ENCODE measurements at places on chromosomes 6 and 20.

DNA sequence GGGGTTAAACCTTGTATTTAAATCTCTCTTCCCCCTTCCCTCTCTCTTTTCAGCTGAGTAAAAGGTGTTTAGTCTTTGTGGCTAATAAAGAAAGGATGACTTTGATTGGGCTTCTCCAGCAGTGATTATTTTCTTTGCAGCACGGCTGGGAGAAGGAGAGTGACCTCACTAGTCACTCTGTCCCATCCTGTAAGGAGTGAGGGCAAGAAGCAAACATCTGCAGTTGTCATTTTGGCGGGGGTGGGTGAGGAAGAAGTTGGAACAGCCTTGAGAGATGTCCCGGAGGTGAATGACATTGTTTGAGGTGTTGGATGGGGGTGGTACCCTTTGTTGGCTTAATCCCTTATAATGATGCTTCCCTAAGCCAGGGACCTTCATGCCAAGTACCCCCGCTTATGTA is 223.6 kb downstream of the EYA2 start:
- DNase-seq, result no peak

- no peak for DNase-seq
Observed at GRCh38 chr6:45430590-45431202, 53.0 kb upstream of the SUPT3H start.

GRCh38 chr20:40470445-40471260 is 218.4 kb downstream of the MAFB start:
- DNase-seq, result peak; percentile 10

DNA sequence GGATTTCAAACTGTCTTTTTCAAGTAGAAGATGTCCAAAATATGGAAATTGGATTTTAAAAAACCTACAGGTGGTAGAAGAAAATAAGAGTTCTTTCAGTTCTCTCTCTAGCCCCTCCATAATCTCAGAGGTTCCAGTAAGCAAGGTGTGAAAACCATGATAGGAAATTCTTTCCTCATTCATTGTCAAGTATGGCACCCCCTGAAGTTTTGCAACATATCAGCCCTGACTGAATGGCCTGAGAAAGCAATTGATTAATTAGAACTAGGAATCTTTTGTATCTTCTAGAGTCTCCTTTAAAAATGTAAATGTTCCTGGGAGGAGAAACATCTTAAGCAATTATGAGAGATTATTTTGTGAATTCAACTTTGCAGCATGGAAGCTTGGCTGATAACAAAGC is 198.7 kb upstream of the STXBP5 start:
- DNase-seq, result no peak

- no peak for DNase-seq
Observed at GRCh38 chr6:14284969-14285590, 167.5 kb downstream of the CD83 start.

- no peak for DNase-seq
Observed at GRCh38 chr6:13099771-13100170, 228.6 kb downstream of the TBC1D7 start.

DNA sequence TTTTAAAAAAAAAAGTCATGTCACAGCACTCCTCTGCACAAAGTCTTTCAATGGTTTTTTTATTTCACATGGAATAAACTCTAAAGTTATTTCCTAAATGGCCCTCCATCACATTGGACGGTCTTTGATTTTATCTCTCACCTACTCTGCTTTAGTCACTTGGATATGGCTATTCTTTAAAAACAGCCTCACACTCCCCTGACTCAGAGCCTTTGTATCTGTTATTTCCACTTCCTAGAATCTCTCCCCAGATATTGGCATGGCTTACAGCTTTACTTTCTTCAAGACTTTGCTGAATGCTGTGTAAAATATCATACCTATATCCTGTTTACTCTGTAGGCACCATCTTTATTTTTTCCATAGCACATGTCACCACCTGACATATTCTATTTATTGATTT is 194.7 kb upstream of the MCHR2 start:
- no peak for DNase-seq

DNA sequence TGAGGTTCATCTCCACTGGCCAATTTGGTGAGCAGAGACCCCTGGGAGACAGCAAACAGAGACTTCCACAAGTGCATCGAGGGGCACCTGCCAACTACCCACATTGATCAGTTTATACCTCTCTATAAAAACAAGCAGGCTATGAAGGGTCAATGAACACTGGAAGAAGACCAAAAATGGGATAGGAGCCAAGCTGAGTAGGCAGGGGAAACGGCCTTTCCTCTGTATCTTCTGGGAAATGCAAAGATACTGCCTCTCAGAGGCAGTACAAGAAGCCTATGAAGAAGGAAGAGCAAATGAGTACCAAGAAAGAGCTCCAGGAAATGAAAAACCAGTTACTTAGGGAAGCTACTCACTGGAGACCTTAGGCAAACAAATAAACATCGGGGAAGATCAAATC is 247.7 kb downstream of the GMDS start:
- DNase-seq, result no peak

DNA sequence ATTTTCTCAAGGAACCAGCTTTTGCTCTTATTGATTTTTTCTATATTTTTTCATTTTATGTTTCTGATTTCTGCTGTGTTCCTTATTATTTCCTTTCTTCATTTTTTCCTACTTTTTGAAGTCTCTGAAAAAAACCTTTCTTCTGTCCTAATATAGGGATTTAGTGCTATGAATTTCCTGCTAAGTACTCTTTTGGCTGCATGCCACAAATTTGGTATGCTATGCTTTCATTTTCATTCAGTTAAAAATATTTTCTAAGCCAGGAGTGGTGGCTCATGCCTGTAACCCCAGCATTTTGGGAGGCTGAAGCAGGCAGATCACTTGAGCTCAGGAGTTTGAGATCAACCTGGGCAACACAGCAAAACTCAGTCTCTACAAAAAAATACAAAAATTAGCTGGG is 30.6 kb downstream of the SIRPD start:
- no peak for DNase-seq

DNA sequence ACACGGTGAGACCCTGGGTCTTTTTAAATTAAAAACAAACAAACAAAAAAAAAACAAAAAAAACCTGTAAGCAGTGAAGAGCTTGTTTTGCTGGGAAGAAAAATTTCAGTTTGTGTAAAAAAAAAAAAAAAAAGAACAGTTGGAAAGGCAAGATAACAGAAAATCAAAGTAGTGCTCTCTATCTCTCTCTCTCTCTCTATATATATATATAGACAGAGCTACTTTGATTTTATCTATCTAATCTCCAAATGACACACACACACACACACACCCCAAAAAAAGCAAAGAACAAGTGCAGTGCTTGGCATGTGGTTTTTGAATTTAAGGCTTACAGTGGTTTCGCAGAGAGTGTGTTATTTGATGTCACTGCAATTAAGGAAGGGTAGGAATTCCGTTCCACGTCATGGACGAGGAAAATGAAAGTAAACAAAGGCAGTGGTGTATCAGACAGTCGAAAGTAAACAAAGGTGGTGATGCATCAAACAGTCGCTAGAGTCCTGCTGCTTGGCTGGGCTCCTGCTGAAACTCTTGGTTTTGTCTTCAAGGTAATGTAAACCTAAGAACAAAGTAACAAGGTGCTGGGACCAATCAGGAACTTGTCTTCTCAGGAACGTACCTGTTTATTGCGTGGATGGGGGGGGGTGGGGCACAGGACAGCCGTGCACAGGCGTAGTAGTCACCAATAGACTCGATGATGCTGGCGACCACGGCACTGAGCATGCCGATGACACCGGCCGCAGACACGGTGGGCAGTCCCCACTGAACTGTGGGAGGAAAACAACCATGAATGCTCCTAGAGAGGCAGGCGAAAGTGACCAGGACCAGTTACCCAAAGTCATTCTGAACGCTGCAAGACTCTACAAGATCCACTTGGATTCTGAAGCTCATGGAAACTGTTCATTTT is 131.8 kb downstream of the SLC23A2 start:
- peak; percentile 75 for DNase-seq

- no peak for DNase-seq
Observed at GRCh38 chr6:128036808-128037570, 136.1 kb upstream of the THEMIS start.

DNA sequence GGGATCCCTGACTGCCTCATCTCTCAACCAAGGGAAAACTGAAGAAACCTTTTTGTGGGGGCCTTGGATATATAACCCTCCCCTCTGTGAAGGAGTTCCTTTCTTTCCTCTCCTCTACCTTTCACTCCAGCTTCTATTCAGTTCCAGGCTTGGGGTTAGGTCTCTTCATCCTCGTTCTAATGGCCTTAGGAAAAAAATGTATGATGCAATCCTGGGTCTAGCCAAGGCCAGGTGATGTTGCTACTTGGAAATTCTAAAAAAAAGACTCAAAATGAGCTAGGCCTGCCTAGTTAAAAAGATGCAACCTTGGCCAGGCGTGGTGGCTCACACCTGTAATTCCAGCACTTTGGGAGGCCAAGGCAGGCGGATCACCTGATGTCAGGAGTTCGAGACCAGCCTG is 7.6 kb downstream of the ABCC10 start:
- no peak for DNase-seq

DNA sequence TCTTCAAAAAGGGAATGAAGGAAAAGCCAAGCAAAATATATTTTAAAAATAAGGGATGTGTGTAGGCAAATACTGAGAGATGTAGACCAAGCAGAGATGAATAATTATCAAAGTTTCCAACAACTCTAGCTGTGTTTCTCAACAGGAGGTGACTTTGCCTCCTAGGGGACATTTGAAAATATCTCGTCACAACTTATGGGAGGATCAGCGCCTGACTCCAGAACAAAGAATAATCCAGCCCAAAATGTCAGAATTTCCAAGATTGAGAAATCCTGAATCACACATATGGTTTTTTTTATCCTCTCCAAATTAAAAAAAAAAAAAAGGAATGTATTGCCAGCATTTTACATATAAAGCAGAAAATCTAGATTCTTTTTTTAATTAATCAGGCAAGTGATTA is 241.2 kb upstream of the ZFP64 start:
- no peak for DNase-seq

GRCh38 chr6:8110117-8110721 is 7.9 kb upstream of the EEF1E1 start:
- no peak for DNase-seq

DNA sequence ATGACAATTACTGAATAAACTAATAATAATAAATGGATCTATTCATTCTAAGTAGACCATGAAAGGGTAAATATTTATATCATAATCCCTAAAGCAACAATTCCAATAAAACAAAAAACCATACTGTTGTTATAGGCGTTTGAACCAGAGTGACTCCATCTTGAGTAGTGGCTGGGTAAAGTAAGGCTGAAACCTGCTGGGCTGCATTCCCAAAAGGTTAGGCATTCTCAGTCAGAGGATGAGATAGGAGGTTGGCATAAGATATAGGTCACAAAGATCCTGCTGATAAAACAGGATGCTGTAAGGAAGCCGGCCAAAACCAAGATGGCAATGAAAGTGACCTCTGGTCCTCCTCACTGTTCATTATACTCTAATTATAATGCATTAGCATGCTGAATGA is 8.3 kb downstream of the OR2H1 start:
- DNase-seq, result no peak

DNA sequence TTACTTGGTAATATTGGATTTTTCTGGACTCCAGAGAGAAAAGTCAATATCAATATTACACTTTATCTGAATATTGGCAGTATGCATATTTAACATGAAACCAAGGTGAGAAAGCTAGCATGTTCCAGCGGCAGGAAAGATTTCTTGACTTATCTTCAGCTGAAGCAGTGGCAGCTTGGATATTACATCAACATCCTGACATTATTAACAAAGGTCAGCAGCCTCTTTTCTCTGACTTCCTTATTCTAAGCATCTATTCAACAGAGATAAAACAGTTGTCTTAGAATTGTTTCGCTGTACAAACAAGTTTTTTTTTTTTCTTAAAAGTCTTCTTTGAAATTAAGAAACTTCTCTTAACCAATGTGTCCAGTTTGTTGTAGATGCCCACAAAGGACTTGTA is 11.8 kb downstream of the DCBLD1 start:
- DNase-seq, result no peak

DNA sequence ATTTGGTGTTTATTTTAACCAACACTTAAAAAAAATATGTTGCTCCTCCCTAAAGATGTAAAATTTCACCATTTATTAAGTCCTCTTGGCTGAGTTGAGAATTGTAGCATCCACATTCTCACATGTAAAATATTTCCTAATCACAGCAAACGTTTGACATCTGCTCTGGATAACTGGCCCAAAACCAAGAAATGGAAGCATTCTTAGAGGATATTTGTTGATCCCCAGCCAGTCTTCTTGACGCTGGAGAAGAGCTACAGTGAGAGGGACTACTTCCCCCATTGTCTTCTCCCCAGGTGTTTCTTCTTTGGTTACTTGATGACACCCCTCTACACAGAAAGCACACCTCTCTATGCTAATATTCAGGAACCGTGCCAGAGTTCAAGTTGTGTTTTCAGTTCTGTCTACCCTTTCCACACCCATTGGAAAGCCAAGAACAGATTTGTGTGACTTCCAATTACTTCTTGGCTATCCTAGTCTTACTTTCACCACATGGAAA is 454.5 kb upstream of the JAG1 start:
- no peak for DNase-seq

DNA sequence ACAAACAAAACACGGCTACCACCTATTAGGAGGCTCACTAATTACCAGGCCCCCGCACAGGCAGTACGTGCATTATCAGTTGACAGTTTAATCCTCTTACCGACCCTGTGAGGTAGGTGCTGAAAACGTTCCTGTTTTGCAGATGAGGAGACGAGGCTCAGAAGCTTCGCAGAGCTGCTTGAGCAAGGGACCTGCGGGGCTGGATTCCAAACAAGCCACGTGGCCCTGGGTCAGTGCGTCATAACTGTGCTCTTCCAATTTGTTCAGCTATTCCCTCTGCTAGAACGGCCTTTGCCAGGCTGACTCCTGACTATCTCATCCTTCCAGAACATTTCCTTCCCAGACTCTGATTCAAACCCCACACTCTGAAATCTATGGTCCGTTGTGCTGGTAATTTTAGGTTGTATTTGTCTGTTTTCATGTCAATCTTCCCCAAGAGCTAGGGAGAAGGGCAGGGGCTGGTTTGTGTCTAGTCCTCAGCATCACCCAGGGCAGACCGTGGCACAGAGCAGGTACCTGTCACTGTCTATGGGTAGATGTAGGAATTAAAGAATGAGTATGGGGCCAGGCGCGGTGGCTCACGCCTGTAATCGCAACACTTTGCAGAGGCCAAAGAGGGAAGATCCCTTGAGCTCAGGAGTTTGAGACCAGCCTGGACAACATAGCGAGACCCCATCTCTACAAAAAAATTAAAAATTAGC is 28.8 kb upstream of the TLDC2 start:
- DNase-seq, result peak; percentile 22

DNA sequence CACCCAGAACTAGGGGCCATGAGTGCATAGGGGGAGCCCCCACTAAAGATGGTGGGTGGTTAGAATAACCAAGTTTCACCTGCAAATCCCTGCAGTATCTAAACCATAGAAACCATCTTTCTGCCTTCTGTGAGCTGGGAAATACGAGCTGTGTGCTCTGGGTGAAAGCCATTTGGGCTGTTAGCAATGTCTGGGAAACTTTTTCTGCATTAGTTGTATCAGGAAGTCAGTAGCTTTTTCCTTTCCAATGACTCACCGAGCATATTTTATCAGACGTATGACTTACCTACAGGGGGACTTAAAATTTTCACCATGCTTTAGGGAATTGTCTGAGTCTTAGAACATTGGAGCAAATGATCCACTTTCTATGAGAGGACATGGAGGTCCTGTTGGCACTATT is 584.0 kb downstream of the QKI start:
- no peak for DNase-seq
